Activated T-helper 1 cell treated with Interleukin-2 at 50 U/mL for 16 hours (primary cell): ENCODE measurements at places on chromosomes 13 and 19.

- no peak for DNase-seq
Measured at GRCh38 chr19:12155324-12155860, 1.1 kb downstream of the ZNF625 start.

- no peak for DNase-seq
Measured at GRCh38 chr19:6242677-6243076, 37.1 kb downstream of the MLLT1 start.

DNA sequence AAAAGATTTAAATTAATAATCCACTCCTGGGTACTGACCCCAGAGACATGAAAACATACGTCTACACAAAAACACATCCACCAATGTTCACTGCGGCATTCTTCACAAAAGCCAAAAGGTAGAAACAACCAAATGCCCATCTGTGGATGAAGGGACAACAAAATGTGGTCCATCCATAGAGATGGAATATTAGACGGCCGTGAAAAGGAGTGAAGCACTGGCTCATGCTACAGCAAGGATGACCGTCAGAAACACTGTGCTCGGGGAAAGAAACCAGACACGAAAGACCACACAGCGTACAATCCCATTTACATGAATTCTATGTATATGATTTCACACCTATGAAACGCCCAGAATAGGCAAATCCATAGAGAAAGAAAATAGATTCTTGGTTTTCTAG, 6.1 kb downstream of the RDH13 start:
- DNase-seq = no peak

- DNase-seq = no peak
Measured at GRCh38 chr13:101332583-101332982, 83.7 kb downstream of the NALCN start.

GRCh38 chr19:56827708-56828107, 12.8 kb downstream of the PEG3 start:
- no peak for DNase-seq
